ENCODE measurements at places on chromosomes 5 and 9. TPM values are rescaled to one million over a fixed set of nuclear protein-coding genes. Genes with fewer than 3 reads are reported as not detected.

DIPK1B gene
- total RNA-seq: not detected

TYRP1 gene
- 0.36 TPM for total RNA-seq

TAS2R1 gene
- not detected for total RNA-seq

AJM1 gene
- total RNA-seq: 0.88 TPM

PITX1 gene
- 8.3 TPM for total RNA-seq

DNA sequence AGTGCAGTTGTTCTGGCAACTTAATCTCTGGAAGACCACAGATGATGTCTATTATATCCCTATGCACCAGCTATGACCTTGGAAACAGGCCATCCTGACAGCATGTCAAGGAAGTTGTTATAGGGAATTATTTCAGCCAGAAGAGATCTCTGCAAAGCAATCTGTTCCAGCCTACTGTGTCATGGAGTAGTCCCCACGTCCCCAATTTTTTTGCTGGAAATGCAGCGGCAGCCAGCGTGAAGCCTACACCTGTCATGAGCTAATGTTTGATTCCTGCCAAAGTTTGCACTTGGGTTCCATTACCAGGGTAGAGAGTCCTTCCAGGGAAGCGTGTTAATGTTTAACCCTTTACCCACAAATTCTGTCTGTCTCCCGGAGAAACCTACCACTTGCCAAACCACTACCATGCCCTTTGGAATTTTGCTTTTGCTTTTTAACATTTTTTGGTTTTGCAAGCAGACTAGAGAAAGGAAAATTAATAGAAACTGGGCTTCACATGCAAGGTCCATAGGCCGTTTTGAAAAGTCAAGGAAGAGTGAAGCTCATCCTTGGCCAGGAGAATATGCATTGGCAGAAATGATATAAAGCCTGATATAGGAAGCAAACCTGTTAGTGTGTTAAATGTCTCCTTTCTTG is 174.9 kb upstream of the SPRY4 start:
- no peak for DNase-seq

DNA sequence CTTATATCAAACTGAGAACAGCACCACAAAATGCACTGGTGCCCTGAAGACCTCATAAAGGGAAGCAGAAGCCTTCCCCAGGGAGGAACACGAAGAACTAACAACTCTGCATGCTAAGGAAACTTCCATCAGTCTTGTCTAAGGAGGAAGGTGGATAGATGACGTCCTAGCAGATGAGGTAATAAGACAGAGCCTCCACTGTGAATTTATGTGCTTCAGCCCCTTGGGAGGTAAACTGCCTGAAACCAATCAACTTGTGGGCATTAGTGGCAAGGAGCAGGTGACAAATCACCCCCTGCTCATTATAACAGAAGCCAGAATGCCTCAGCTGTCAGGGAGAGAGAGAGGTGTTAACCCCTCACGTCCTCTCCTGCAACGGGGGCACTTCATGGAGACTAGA is 48.9 kb upstream of the SPIN1 start:
- no peak for DNase-seq

DNA sequence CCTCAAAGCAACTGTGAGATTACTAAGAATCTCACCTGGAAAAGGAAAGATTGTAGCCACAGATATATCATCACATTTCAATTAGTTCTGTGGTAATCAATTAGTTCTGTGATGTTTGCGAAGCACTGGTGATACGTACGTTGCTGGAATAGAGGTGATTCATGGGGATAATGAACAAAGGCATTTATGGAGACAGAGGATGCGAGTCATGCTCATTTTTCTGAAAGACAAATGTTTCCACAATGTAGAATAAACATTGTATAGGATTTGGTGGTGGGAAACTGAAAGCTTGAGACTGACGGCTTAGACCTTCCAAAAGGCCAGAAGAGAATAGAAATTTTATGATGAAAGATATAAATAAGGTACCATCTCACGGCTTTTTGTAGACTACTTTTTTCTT is 507.3 kb upstream of the TYRP1 start:
- DNase-seq: no peak

- DNase-seq: peak; percentile 99
Observed at GRCh38 chr5:159975462-159976019, 33.4 kb upstream of the TTC1 start.

- no peak for DNase-seq
Observed at GRCh38 chr5:68181039-68181599, 34.4 kb upstream of the PIK3R1 start.

DNA sequence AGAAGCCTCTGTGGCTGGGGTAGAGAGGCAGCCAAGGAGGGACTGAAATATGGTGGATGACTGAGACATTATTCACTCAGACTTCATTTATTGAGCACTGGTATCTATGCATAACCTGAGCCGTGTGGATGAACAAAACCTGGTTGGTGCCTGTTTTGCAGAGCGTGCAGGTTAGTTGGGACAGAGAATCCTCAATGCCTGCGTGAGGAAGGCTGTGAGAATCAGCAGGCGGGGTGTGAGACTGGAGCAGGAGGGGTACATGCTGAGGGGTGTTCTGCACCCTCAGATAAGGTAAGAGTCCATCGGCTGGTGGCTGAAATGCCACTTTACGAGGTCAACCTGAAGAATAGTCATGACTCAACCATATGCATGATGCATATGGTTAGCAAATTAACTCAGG is 271.6 kb downstream of the MED10 start:
- no peak for DNase-seq

GRCh38 chr9:14379280-14379679 is 65.3 kb upstream of the NFIB start:
- no peak for DNase-seq

DNA sequence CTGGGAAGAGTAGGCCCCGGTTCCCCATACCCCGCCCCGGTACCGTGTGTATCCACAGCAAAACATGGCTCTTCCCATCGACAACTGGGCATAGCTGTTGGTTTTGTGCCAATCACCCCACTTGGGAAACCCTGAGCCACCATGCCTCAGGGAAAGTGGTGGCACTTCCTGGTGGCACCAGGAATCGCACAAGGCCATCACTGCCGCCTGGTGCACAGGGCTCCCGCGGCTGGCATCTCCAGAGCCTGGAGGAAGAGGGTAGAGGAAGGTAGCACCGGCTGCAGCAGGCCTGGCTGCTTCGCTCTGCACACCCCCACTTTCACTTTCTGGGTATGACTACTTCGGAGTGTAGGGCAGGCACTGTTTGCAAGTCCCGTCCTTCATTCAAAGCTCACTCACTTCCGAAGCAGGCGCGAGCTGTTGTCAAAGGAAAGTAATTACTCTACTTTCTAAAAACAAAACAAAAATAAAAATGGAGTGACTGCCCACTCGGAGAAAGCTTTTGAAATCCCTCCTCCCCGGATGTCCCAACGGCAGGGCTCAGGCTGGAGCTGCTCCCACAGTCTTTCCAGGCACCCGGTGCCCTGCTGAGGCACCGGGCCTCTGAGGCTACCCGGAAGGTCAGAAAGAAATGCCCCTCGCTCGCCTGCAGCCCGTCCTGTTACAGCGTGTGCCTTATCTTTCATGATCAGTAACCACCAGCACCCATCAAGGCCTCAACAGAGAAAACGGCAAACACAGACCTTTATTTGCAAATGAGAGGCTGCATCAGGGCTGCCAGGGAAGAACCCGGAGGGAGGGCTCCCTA is 2.0 kb downstream of the BRD3 start:
- peak; percentile 99 for DNase-seq

- peak; percentile 84 for DNase-seq
Observed at GRCh38 chr5:76372323-76373054, 30.6 kb upstream of the IQGAP2 start.

- DNase-seq: no peak
Observed at GRCh38 chr5:4156153-4156552, 560.5 kb downstream of the IRX1 start.

GRCh38 chr5:39675676-39676075 is 250.9 kb upstream of the DAB2 start:
- DNase-seq: no peak
